Dorsolateral prefrontal cortex (tissue), 122 donors: ENCODE measurements at places on chromosomes 1 and 21.

DNA sequence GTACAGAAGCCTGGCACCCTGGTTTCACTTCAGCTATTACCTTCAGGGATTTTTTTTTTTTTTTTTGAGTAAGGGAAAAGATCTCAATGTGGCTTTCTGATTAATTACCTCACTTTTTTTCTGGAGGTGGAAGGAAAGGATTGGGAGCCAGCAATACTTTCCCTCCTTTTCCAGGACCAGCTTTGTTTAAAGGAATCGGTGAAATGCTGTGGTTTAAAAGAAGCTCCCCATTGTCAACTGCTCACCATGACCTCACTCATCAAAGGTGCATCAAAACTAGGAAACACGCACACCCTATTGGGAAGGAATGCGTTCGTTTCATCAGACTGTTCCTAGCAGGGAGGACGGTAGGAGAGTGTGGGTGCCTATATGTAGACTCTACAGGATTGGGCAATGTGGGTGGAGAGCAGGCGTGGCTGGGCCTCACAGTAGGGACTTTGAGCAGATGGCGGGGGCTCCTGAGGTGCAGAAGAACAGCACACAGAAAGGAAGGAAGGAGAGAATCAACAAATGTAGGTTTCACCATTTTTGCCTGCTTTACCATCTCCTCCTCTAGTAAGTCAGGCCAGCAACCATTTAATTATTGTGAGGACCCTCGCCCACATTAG, 13.0 kb downstream of the PHGDH start:
- no peak for DNase-seq

DNA sequence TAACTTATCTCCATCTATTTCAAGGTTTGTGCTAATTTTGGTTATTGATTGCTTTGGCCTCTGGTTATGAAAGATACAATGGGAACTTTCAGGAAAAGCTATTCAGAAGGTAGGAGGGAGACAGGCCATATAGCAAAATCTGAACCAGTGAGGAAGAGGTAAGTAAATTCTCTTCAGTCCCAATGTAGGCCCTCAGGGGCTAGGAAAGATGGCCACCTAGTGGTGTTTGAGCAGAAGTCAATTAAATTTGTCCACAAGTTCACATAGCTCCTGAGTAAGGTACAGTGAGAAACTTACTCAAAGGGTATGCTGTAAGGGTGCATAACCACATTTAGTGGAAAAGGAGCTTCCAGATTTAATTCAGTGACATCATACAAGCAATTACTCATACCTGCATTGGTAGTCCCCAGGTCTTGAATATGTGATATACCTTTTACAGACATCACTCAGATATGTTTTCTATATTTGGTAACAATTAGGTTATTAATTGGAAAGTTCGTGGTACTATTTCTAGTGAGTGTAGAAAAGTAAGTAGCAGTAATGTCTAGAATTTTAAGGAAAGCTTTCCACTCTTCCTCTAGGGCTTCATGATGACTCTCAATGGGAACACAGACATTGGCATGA, 21.4 kb upstream of the FMO1 start:
- DNase-seq = no peak

DNA sequence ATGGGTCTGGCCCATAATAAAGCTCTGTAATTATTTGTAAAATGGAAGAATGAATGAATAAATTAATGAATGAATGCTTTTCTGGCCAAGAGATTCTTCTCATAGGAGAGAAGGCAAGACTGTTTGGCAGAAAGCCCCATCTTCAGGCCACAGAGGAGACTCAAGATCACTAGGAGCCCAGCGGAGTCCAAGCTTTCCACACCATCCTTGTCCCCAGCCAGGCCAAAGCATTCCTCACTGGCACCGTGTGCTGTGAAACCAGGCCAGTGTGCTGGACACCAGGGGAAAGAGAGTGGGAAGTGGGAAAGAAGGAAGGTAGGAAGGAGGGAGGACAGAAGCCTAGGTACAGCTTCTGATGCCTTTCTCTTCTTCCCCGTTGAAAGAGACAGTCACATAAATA, 86.4 kb downstream of the PLXNA2 start:
- no peak for DNase-seq

GRCh38 chr1:37448185-37448584, 26.2 kb upstream of the ZC3H12A start:
- DNase-seq = no peak

DNA sequence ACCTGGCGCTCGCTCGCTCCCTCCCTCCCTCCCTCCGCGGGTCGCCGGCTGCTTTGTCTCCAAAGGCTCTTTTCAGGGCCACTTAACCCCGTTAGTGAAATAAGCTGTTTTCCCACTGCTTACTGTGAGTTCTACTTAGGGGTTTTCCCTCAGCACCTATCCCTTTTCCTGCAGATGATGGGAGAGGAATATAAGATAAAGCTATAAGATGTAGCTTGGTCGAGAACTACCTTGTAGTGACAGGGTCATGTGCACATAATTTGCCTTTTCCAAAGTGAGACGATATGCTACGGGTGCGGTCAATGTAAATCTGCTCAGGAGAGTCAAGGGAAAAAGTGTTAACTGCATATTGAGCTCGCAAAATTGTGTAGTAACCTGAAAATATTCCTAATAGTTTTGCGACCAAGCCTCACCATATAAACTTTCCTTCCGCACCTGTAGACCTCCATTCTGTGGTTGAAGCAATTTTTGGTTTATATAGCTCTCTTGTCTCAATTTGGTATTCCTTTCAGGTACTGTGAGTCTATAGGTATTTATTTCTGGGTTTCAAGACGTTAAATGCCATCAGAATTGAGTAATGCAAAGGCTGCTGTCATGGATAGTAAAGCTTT, 55.8 kb upstream of the BOLA1 start:
- DNase-seq = no peak

GRCh38 chr1:153100245-153100644, 5.9 kb upstream of the SPRR2E start:
- no peak for DNase-seq

DNA sequence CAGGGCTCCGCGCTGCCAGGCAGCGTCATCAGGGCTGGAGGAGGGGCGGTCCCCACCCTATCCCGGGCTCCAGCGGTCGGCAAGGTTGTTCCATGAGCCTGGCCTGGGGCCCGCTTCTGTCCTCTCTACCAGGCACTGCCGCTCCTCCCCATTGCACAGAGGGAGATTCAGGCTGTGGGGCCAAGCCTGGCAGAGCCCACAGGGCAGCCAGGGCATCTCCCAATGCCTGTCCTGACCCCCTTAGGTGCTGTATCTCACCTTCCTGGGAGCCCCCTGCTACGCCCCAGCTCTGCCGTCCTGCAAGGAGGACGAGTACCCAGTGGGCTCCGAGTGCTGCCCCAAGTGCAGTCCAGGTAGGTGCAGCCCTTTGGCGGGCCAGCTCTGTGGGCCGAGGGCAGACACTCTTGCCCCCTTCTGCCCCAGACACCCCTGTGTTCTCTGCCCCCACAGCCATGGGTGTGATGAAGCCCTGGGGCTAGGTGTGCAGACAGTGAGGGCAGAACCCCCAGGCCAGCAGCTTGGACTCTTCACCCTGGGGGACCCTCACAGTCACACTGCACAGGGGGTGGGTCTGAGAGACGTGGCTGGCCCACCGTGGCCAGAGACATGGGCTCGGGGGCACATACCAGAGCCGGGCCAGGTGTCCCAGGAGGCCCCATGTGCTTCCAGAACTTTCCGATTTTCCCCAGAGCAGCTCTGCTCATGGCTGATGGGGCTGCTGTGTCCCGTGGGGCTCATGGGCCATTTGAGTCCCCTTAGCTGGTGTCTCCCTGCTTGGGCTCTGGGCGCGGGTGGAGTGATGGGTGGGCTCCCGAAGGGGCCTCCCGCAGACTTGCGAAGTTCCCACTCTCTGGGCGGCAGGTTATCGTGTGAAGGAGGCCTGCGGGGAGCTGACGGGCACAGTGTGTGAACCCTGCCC, 1.6 kb downstream of the TNFRSF14 start:
- DNase-seq = no peak

GRCh38 chr1:235423214-235423652, 56.0 kb downstream of the TBCE start:
- DNase-seq = no peak

- no peak for DNase-seq
These were observed 13.8 kb upstream of the ATP1A1 start for GRCh38 chr1:116359060-116359830.

GRCh38 chr1:34265396-34265795, 88.7 kb downstream of the C1orf94 start:
- no peak for DNase-seq

DNA sequence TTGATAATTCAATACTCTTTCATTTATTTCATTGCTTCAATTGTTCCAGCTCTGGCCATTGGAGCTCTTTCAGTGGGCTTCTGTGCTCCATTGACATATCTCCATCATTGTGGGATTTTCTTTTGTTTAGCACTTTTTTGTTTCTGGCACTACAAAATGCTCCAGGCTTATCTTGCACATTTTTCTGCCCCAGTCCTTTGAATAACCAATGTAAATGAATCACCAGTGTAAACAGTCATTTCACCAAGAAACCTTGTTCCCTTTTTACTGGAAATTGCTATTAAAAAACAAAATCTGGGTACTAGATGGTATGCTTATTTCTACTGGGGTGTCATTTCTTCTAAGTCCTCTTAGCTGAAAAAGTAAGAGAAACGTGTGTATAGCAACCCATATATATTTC, 173.0 kb upstream of the LYPLAL1 start:
- no peak for DNase-seq

DNA sequence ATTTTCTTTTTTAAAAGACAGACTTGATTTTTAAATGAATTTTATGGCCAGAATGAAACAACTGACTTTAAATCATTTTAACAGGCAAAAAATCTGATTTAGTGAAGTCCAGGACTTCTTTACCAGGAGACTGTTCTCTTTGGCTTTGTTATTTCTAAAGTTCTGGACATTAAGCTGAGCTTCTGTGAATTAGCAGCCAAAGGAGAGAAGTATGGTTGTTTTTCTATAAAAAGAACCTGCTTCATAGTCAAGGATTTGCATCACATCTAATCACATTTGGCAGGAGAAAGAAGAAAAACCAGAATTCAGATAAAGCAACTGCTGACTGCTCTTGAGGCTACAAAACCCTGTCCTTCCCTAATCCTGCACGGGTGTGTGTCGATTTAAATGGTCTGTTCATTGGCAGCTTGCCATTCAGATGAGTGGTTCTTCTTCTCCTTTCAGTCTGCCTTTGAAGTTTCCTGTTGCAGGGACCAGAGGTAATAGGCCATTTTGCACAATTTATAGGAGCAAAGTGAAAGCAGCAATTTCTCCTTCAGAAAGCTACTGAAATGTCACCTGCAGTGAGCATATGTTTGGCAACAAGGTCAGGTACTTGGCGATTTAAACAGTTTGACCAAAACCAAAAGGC, 215.4 kb downstream of the OLFM3 start:
- DNase-seq = peak; percentile 9

GRCh38 chr1:8435569-8436071, 117.7 kb downstream of the SLC45A1 start:
- no peak for DNase-seq

GRCh38 chr1:54046671-54047383, 6.2 kb downstream of the TMEM59 start:
- DNase-seq = no peak

DNA sequence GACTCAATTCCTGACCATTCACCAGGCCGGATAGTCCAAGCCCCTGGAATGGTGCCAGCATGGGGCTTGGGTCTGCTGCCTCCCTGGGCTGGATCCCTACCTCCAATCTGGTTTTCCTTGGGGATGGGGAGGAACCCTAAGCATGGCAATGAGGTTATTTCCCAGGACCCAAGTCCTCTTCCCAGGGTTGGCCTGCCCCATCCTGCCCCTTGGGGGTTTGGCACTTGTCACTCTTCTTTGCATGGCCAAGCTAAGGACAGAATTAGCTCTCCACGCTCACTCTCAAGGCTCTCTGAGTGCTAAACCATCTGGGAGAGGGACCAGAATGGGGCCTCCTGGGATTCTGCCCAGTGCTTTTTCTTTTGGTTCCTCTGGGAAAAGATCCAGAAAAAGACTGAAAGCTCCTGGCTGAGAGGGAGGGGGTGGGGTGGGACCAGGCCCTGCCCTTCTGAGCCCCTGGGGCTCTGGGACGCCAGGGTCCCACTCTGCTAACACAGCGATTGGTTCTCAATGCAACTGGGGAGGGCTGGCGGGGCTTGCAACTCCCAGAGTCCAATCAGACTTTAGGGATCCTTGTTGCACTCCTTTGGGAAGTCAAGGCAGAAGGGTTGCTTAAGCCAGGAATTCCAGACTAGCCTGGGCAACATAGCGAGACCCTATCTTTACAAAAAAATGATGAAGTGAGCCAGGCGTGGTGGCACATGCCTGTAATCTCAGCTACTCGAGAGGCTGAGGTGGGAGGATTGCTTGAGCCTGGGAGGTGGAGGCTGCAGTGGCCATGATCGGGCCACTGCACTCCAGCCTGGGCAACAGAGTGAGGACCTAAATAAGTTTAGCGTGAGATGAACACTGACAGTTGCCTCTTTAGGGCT, 52.7 kb downstream of the DHRS3 start:
- DNase-seq = peak; percentile 49

DNA sequence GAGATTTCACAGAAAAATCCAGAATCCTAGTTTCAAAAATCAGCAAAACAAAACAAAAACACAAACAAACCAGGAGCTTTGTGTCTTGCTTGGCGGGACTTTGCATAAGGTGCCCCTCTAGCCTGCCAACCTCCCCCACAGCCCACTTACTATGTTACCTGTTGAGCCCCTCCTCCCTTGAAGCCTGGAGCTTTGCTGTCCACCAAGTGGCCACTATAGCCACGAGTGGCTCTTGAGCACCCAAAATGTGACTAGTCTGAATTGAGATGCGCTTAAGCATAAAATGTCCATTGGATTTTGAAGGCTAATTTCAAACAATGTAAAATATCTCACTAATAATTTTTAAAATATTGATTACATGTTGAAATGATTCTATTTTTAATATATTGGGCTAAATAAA, 12.2 kb downstream of the TFAP2E start:
- DNase-seq = no peak

DNA sequence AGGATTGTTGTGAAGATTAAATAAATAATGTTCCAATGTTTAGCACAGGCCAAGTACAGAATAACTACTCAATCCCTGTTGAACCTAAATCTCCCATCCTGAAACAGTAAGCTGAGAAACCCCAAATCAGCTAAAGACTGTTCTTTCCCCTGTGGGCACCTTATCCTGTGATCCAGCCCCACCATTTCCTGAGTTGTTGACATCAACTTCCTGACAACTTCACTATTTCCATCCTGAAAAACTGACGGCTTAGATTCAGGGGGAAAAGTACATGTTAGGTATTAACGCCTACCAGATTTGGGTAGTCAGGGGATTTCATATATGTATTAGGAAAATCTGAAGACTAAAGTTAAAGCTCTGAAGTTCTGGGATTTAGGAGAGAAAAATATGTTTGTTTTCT, 51.7 kb upstream of the PALMD start:
- DNase-seq = no peak

- no peak for DNase-seq
These were observed 56.3 kb upstream of the GALNT2 start for GRCh38 chr1:230010603-230011332.

- DNase-seq = no peak
These were observed 2.0 kb upstream of the SYDE2 start for GRCh38 chr1:85202864-85203255.

- no peak for DNase-seq
These were observed 90.5 kb downstream of the LIPI start for GRCh38 chr21:14120091-14120734.

DNA sequence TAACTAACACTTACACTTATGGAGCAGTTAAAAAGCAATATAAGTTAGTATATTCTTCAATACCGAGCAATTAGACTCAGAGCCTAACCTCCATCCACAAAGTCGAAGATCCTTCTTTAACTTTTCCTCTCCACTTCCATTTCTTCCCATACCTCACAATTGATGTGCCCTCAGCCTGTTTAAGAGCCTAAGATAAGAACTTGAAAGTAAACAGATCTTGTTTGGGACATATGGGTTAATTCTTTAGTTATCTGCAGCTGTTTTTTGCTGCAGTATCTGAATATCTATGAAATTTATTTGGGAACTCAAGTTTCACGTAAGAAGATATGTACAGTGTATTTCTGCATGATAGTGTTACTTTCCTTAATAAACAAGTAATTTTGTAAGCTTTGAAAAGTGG, 51.5 kb downstream of the MIGA1 start:
- no peak for DNase-seq
